ENCODE measurements at places on chromosomes 4 and X.

DNA sequence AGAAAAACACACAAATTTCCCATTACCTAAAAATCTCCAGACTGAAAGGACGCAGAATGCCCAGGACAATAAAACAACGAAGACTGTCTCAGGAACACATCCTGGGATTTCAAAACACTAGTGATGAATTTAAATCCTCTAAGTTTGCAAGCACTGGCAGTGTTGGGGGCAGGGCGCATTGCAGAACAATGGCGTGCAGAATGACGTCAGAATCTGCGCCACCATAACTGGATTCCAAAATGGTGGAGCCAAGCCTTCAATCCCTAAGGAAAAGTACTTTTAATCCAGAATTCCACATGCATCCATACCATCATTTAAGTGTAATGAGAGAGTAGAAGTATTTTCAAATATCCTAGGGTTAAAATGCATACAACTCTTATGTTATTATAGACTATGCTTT lies 679.1 kb downstream of the TRIML1 start:
- no peak for DNase-seq

GRCh38 chr4:89295415-89295927 lies 12.1 kb downstream of the GPRIN3 start:
- no peak for DNase-seq

GRCh38 chrX:20481632-20482031 lies 214.9 kb upstream of the RPS6KA3 start:
- no peak for DNase-seq

- DNase-seq, result no peak
These were observed 35.4 kb downstream of the FABP2 start for GRCh38 chr4:119286377-119287002.

GRCh38 chr4:121642292-121642691 lies 54.5 kb downstream of the ANXA5 start:
- no peak for DNase-seq

GRCh38 chr4:18110099-18110498 lies 88.5 kb upstream of the LCORL start:
- no peak for DNase-seq

GRCh38 chrX:68997911-68998310 lies 167.3 kb downstream of the PJA1 start:
- no peak for DNase-seq

GRCh38 chrX:154002215-154002719 lies 17.4 kb downstream of the IRAK1 start:
- peak; percentile 29 for DNase-seq

DNA sequence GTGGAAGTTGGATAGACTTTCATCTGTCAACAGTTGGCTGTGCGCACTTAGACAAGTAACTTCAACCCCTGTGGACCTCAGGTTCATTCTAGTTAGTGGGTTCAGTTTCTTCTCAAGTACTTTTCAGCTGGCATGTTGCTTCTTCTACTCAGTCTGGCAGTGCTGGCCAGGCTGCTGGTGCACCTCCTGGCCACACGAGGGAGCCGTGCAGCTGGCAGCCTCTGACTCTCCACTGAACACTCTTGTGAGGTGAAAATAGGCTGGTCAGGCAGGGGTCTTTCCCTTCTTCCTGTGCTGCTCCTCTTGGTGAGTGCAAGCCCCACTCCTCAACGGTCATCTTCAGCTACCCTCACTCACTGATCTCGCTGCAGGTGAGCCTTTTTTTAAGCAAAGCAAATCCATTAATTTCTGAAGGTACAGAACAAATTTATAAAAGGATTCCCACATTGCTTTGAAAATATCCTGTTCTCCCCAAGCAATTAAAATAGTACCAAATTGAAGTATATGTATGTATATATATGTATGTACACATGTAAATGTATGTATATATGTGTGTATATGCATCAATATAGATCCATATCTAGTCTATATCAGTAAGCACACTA lies 30.6 kb downstream of the LONRF3 start:
- peak; percentile 38 for DNase-seq

DNA sequence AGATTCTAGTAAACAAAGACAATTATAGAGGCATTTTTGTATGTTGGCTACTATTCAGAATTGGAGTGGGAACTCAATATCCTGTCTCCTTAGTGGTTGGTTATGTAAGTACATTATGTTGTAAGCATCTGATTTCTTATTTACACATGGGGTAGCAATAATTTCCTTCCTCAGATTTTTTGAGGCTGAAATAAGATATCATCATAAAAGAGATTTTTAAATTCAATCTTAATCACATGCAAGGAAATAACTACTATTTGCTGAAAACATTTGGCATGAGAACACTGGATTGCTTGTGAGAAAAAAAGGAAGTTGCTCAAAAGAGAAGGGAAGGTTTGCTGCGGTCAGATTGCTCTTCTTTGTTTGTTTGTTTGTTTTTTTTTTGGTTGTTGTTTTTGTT lies 437.7 kb upstream of the HS3ST1 start:
- DNase-seq, result no peak

GRCh38 chr4:152784490-152785350 lies 5.0 kb downstream of the ARFIP1 start:
- DNase-seq, result no peak

DNA sequence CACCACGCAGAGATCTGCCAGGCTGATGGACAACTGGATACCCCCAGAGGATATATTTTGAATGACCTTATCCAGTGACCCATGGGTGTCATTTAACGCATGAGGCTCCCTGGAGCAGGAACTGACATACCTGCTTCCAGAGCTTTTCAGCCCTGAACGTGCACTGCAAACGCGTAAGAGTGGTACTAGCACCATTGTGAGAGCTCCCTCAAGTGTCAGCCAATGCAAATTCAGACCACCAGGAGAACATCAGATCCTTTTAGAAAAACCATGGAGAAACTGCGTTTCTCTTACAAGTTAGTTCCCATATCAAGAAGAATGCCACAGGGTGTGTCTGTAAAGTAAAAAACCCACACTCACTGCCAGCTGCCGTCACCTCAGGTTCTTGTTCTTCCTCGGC lies 7.3 kb downstream of the TREX2 start:
- peak; percentile 4 for DNase-seq

GRCh38 chrX:124239911-124240310 lies 92.5 kb upstream of the TEX13D start:
- no peak for DNase-seq

GRCh38 chr4:7537853-7538400 lies 103.2 kb upstream of the PSAPL1 start:
- DNase-seq, result no peak

DNA sequence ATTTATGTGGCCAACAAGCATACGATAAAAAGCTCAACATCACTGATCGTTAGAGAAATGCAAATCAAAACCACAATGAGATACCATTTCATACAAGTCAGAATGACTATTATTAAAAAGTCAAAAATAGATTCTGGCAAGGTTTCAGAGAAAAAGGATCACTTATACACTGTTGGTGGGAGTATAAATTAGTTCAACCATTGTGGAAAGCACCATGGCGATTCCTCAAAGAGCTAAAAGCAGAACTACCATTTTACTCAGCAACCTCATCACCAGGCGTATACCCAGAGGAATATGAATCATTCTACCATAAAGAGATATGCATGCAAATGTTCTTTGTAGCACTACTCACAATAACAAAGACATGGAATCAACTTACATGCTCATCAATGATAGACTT lies 478.7 kb upstream of the GALNTL6 start:
- no peak for DNase-seq

- DNase-seq, result peak; percentile 50
These were observed 155.8 kb downstream of the ARAP2 start for GRCh38 chr4:36088542-36088941.

DNA sequence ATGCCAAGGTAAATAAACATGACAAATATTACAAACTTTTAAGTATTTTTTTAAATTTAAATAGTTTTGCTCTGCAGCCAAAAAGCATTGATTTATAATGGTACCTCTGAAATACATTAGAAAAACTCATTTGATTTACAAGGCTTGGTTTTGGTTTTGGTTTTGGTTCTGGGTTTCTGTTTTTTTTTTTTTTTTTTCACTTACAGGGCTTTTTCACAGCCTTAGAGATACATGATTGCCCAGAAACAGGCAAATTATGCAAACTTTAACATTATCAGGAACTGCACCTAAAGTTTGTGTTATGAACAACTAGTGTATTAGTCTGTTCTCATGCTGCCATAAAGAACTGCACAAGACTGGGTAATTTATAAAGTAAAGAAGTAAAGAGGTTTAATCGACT lies 196.4 kb upstream of the DDX53 start:
- DNase-seq, result no peak

- DNase-seq, result no peak
These were observed 112.7 kb downstream of the SH3RF1 start for GRCh38 chr4:169158046-169158445.

- no peak for DNase-seq
These were observed 45.7 kb upstream of the EPGN start for GRCh38 chr4:74262522-74262921.

- no peak for DNase-seq
These were observed 29.0 kb upstream of the CCNG2 start for GRCh38 chr4:77127837-77128621.

DNA sequence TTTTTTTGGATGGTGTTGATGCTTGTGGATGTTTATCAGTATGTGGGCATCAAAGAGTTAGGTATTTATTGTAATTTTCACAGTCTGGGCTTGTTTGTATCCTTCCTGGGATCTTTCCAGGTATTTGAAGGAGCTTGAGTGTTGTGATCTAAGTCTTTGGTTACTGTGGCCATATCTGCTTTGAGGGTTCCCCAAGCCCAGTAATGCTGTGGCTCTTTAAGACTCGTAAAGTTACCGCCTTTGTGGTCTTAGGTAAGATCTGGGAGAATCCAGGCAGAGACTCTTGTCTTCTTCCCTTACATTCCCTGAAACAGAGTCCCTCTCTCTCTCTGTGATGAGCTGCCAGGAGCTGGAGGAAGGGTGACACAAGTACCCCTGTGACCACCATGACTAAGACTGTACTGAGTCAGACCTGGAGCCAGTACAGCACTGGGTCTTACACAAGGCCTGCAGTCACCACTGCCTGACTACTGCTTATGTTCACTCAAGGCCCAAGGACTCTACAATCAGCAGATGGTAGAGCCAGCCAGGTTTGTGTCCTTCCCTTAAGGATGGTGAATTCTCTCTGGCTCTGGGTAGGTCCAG lies 62.2 kb downstream of the FMR1NB start:
- no peak for DNase-seq

GRCh38 chr4:94346541-94346940 lies 3.9 kb upstream of the HPGDS start:
- no peak for DNase-seq

- no peak for DNase-seq
These were observed 61.8 kb upstream of the SFRP2 start for GRCh38 chr4:153850533-153851280.

DNA sequence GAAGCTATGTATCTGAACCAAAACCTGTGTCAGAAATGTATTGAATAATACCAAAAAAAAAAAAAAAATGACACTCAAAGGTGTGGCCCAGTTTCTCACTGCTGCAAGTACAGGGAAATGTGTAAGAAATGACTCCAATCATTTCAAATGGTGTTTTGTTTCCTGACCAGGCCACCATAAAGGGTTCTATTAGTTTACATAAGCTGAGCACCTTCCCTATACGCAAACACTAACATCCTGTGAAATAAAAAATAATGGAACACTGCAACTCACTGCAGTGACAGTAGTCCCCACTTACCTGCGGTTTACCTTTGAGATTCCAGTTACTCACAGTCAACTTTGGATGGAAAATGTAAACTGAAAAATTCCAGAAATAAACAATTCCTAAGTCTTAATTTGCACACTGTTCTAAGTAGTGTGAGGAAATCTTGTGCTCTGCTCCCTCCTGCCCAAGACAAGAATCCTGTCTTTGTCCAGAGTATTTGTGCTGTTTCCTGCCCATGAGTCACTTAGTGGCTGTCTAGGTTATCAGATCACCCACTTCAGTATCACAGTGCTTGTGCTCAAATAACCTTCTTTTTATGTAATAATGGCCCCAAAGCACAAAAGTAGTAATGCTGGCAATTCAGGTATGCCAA lies 265.3 kb downstream of the RCHY1 start:
- no peak for DNase-seq

GRCh38 chrX:115311601-115312001 lies 22.1 kb downstream of the LUZP4 start:
- peak; percentile 0 for DNase-seq

DNA sequence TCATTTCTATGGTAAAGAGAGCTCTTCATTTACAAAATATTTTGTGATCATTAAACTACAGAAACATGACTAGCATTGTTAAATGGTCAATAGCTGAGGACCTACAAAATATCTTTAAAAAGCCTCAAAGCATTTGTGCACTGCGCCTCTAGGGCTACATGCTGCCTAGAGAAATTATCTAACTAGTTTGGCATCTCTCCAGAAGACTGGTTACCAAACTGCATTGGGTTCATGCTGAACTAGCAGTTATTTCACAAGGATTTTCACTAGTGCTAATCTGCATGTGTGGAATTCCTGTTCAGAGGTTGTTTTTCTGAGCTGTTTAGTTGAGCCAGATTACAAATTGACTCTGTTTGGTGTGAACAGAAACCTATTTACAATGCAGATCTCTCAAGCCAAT lies 58.5 kb upstream of the PITX2 start:
- DNase-seq, result no peak

GRCh38 chrX:149472625-149473024 lies 32.5 kb downstream of the IDS start:
- no peak for DNase-seq

DNA sequence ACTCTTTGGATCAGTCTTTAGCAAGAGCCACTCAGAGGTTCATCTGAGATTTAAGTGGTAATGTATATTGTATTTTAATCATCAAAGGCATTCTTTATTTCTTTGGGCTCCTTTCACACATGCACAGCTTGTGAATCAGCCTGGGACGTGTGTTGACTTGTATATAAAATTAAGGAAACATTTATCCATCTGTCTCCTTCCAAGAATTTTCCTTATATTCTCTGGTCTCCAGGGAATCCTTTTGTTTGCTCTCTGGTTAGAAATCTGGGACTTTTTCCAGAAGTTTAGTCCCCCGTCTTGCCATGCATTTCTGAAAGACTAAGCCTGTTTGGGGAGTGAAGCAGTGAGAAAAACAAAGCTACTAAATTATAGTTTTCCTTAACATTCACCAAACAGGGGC lies 212.3 kb downstream of the DCAF12L2 start:
- no peak for DNase-seq

GRCh38 chr4:18231726-18232125 lies 210.2 kb upstream of the LCORL start:
- DNase-seq, result no peak

DNA sequence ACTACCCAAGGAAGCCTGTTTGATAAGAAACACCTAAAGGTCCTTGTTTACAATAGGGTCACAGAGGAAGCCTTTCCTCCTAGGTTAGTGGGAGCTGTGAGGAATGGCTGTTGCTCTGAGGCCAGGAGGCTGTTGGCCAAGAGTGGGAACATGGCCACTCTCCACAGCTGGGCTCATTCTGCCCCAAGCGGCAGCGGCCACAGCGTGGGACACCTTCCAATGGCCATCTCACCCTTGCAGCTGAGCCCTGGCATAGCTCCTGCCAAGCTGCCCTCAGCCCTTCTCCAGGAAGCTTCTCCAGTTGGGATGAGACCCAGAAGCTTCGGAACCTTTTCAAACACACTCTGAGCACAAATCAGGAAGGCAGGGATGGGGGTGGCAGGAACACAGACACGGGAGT lies 111.8 kb upstream of the MAP3K15 start:
- peak; percentile 52 for DNase-seq

All from midbrain (tissue), 1 donor.